ENCODE measurements at places on chromosomes 6 and 20. TPM values are rescaled to one million over a fixed set of nuclear protein-coding genes. Genes with fewer than 3 reads are reported as not detected.

DNA sequence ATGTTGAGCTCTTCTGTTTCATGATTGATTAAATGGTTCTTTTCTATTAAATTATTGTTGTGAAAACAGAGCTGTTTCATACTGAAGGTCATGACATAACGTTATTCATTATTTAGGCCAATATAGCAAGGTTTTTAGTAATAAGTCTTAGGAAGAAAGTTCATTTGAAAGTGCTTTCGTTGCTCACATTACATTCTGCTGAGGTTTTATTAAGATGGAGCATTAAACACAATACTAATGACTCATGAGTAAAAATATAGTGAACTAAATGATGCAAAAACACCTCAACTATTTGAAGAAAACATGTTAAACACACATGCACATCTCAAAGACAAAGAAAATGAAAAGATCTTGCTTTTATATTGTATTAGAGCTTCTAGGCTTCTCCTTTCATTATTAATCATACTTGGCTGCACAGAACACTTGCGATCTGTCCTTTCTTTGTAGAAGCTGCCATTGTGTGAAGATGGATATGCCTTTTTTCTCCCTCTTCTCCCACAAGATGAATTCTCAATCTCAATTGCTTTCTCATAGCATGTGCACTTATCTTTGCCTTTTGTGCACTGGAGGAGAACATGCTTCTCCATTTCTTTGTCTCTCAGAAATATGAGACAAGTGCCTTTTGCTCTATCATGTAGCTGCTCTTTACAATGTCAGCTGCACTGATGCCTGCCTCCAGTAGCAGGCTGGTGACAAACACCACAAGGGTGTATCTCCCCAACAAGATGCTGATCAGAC, 312.4 kb downstream of the PHF3 start:
- no peak for DNase-seq

DNA sequence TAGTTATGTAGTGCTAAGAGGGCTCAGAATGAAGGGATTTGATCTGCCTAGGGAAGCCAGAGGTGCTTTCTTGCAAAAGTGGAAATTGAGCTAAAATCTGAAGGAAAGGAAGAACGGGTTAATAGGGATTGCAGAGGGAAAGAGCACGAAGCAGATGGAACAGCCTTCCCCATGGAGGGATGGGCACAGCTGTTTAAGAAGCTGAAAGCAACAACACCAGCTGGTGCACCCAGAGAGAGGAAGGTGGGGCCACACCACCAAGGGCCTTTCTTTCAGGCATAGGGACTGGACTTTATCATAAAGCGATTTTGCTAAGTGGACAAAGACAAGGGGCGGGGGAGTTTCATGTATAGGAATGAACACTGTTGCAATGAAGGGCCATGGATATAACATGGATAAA, 65.8 kb upstream of the SNRPB2 start:
- no peak for DNase-seq

DNA sequence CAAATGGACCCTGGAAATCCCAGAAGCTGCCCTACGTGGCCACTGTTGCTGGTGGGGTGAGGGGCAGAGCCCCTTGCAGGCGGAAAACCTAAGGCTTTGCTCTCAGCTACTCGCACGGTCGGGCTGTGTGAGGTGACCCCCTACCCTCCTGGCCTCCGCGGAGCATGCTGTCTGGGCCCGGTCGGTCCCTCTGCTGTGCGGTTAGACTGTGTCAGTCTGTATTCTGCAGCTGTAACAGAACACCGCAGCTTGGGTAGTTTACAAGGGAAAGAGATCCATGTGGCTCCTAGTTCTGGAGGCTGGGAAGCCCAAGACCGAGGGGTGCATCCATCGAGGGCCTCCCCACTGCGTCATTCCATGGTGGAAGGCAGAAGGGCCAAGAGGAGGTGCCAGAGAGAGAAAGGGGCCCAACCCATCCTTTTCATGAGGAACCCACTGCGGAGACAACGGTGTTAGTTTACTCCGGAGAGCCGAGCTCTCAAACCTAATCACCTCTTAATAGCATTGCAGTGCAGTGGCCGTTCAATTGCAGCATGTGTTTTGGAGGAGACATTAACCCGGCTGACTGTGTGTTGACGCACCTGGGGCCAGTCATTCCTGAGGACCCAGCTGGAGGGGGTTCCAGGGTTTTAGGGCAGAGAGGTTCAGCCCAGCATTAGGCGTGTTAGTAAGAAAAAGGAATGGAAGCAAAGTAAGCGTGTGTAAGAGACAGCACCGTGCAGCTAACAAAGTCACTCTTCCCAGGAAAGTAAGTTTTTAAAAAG, 18.3 kb downstream of the COL9A3 start:
- DNase-seq, result no peak

DNA sequence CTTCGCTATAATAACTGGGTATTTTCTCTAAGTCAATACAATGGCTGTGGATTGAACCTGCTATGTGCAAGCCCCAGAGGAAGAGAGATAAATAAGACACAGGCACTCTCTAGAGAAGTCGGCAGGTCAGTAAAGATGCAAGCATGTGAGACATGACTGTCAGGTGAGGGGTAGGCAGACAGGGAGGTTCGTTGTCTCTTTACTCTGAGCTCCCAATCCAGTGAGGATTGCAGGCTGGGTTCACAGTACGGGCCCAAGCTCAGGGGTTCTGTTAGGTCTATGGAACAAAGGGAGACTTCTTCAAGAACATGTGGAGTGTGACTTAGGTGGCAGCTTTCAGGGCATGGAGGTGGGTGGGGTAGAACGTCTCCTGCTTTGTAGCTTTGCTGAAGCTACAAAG, 147.2 kb downstream of the PCSK2 start:
- DNase-seq, result no peak

- no peak for DNase-seq
These were observed 107.1 kb downstream of the UNC5CL start for GRCh38 chr6:40931931-40932330.

- no peak for DNase-seq
These were observed 173.8 kb upstream of the NRSN1 start for GRCh38 chr6:23952245-23952644.

DNA sequence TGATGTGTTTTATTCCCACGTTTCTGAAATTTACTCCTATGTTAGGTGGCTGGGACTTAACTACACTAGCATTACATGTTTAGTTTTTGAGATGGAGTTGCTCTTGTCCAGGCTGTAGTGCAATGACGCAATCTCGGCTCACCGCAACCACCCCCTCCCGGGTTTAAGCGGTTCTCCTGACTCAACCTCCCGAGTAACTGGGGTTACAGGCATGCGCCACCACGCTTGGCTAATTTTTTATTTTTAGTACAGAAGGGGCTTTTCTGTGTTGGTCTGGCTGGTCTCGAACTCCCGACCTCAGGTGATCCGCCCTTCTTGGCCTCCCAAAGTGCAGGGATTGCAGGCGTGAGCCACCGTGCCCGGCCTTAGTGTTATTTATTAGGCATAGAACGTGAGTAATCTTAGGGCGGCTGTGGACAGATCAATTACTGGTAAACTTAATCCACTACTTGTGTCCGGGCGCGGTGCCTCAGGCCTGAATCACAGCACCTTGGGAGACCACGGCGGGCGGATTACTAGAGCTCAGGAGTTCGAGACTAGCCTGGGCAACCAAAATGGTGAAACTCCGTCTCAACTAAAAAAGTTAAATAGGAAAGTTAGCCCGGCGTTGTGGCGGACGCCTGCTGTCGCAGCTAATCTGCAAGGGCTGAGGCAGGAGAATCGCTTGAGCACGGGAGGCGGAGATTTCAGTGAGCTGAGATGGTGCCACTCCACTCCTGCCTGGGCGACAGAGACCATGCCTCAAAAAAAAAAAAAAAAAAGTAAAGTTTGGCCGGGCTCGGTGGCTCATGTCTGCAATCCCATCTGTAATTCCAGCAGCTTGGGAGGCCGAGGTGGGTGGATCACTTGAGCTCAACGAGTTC, 123.7 kb upstream of the BTN3A2 start:
- DNase-seq, result no peak

DNA sequence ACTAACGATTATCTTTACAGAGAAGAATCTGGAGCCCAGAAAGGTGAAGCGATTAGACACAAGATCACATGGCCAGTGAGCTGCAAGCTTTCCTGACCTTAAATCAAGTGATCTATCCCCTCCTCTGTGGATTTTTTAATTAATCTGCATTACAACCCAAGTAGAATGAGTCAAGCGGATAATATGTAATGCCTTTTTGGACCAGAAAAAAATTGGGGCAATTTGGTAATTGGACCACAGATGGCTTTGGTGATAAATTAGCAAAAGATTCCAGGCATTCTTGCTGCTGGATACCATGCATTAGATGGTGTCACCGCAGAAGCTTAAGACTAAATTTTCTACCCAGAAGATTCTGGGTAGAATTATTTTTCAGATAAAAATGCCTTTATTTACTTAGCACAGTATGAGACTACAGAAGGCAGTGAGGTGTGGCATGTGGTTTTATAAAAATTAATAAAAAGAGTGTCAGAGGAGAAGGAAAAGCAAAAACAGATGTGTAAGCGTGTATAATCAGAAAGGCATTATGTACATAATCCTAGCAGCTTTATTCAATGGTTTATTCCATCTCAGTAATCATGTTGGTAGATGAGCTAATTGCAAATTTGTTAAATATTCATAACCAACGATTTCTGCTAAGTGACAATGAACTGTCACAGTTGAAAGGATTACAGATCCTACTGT, 53.9 kb upstream of the PCSK2 start:
- no peak for DNase-seq

GRCh38 chr6:5565971-5566370, 304.7 kb downstream of the FARS2 start:
- no peak for DNase-seq

DNA sequence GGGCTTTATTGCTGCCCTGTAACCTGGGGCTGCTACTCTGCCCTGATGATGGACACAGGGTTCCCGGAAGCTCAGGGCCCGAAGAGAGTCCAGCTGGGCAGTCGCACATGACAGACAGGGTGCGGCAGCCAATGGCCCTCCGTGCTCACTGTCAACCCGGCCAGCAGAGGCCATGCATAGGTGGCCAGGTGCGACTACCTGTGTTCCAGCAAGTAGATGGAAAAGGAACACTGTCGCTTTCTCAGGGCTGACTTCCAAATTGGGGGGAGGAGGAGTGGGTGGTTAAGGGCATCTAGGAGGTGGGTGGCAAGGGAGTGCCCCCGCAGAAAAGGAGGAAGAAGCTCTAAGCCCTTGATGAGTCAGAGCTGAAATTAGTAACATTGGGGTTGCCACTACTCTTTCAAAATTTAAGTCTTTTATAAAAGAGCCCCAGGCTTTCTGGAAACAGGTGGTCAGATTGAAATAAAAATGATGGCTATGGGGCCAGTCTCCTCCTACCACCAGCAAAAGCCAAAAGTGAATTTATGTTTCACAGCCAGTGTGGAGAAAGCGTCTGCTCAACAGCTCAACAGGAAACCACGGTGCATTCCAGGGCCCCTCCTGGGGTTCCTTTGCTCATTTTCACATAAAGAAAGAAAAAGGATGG, 2.3 kb upstream of the RAMACL start:
- no peak for DNase-seq

- no peak for DNase-seq
These were observed 6.3 kb downstream of the NRSN2 start for GRCh38 chr20:353166-353565.

DNA sequence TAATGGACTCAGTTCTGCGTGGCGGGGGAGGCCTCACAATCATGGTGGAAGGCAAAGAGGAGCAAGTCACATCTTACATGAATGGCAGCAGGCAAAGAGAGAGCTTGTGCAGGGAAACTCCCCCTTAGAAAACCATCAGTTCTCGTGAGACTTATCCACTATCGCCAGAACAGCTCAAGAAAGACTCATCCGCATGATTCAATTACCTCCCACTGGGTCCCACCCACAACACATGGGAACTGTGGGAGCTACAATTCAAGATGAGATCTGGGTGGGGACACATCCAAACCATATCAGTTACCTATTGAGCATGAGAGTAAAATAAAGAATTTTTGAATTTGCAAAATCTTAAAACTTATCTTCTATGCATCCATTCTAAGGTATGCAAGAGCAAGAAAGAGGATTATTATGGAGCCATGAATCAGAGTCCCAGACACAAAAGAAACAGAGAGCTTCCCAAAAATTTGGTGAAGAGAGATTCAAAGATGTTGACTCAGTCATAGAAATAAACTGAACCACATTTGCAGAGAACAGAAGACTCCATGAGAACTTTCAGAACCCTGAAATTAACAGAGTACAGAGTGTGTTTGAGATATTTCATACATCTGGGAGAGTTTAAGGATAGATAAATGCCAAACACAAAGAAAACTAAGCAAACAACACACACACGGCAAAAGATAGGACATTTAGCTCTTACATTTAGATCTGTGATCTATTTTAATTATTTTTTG, 17.1 kb upstream of the MOXD1 start:
- DNase-seq, result no peak

DNA sequence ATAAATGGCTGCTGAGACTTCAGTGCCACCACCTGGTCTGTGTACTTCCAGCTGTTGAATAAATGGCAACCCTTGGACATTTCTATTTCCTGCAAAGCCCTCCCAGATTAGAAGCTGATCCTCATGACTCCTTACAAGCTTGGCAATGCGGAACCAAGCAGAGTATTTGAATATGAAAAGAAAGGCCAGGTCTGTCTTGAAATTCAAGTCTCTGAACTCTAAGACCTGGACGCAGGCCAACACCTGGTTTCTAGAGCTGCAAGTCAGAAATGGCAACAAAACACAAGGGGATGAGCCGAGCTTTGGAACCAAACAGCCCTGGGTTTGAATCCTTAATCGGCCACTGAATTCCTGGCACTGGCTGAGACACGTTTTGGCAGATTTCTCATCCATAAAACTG, 353.4 kb downstream of the PTPRT start:
- DNase-seq, result no peak

DNA sequence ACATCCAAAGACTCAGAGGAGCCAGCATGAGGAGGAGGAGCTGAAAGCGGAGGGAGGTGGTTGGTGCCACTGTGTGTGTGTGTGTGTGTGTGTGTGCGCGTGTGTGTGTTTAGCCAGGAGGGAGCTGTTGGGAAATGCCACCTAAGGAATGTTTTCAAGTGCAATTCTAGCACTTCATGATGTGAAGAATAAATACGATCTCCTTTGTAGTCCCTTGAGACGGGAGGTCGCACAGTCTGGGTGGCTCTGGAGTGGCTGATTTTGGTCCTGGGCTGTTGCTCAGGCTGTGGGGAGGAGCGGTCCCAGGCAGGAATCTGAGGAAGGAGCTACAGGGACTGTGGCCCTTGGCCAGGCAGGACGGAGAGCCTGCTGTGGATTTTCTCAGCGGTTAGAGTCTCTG, 93.7 kb downstream of the PPP1R14C start:
- DNase-seq, result no peak

DNA sequence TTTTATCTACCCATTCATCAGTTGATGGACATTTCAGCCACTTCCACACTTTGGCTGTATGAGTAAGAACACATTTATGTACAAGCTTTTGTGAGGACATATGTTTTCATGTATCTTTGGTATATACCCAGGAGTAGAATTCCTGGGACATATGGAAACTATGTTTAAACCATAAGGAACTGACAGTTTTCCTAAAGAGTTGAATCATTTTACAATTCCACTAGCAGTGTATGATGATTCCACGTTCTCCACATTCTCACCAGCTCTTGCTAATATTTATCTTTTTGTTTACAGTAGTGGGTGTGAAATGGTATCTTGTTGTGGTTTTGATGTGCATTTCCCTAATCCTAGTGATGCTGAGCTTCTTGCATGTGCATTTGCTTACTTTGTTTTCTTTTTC, 338.1 kb downstream of the PLCB1 start:
- no peak for DNase-seq

- DNase-seq, result no peak
These were observed 13.6 kb downstream of the PDE10A start for GRCh38 chr6:165649166-165650137.

GRCh38 chr6:144265061-144265357, 20.1 kb upstream of the UTRN start:
- DNase-seq, result no peak

Gene BMP7
- total RNA-seq, result not detected

Gene FAM162B
- not detected for total RNA-seq
